Pulmonary artery endothelial cell (primary cell): ENCODE measurements at places on chromosomes 6 and 20.

DNA sequence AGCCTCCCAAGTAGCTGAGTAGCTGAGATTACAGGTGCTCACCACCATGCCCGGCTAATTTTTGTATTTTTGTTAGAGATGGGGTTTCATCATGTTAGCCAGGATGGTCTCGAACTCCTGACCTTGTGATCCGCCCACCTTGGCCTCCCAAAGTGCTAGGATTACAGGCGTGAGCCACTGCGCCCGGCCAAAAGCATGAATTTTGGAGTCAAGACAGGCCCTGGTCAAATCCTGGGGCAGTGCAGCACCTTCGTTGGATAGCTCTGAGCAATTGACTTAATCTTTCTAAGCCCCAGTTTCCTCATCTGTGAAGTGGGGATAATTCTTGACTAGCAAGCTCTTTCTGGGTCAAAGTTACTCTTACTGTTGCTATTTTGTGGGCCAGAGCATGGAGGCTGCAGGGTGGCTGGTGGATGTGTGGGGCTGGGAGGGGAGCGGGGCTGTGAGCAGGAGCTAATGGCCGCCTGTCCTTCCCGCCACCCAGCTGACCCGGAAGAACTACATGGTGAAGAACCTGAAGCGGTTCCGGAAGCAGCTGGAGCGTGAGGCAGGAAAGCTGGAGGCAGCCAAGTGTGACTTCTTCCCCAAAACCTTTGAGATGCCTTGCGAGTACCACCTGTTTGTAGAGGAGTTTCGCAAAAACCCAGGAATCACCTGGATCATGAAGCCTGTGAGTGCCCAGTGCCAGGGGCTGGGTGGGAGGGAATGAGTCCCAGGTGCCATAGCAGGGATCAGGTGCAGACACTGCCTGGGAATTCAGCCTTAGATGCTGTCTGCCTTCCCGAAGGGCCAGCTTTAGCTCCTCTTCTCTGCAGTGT is 39.0 kb downstream of the TTLL9 start:
- no peak for DNase-seq

DNA sequence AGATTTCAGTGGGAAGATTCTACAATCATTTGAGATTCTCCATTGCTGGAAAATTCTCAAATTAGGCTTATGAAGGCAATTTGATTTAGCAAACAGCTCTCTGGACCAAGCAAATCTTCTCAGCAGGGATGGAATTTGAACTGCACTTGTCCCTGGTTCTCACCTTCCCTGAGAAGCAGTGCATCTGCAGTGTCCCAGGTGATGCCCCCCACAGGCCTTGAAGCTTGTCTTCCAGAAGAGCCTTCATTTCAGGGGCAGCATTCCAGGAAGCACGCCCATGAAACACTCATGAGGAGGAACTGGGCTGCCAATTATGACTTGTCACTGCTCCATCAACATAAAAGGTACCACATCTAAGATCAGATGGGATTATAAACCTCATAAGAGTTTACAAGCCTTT is 82.8 kb upstream of the HDAC2 start:
- no peak for DNase-seq

DNA sequence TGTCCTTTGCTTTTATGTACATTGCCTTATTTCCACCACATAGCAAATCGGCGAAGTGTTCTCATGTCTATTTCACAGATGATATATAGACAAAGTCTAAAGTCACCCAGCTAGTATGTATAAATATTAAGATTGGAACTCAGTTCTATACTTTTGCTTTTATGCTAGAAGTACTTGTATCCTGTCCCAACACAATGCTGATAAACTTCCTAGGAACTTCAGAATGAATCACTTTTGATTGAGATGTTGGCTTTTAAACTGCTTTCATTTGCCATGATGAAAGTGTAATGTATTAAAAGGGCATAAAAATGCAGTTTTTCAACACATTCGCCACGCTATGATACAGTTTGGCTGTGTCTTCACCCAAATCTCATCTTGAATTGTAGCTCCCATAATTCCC is 50.8 kb downstream of the GCLC start:
- DNase-seq = no peak

DNA sequence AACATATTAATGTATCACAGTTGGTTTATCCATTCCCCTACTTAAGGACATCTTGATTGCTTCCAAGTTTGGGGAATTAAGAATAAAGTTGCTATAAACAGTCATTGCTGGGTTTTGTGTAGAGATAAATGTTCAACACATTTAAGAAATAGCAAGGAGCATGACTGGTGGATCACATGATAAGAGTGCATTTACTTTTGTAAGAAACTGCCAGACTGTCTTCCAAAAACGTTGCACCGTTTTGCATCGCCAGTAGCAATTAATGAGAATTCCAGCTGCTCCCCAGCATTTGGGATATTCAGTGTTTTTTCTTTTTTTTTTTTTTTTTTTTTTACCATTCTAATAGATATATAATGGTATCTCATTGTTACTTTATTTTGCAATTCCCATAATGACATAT is 695.7 kb upstream of the GJE1 start:
- no peak for DNase-seq

DNA sequence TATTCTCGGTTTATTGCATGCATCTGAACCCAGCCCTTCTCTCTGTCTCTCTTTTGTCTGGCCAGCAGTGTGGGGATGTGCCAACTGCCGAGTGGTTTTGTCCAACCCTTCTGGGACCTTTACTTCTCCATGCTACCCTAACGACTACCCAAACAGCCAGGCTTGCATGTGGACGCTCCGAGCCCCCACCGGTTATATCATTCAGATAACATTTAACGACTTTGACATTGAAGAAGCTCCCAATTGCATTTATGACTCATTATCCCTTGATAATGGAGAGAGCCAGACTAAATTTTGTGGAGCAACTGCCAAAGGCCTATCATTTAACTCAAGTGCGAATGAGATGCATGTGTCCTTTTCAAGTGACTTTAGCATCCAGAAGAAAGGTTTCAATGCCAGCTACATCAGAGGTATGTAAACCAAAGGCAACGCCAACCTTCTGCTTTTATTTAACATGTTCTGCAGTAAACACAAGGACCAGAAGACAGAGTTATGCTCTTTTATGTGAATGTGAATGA is 65.8 kb downstream of the ADGRG6 start:
- DNase-seq = no peak

- no peak for DNase-seq
Measured at GRCh38 chr20:64040231-64041039, 4.5 kb downstream of the C20orf204 start.

DNA sequence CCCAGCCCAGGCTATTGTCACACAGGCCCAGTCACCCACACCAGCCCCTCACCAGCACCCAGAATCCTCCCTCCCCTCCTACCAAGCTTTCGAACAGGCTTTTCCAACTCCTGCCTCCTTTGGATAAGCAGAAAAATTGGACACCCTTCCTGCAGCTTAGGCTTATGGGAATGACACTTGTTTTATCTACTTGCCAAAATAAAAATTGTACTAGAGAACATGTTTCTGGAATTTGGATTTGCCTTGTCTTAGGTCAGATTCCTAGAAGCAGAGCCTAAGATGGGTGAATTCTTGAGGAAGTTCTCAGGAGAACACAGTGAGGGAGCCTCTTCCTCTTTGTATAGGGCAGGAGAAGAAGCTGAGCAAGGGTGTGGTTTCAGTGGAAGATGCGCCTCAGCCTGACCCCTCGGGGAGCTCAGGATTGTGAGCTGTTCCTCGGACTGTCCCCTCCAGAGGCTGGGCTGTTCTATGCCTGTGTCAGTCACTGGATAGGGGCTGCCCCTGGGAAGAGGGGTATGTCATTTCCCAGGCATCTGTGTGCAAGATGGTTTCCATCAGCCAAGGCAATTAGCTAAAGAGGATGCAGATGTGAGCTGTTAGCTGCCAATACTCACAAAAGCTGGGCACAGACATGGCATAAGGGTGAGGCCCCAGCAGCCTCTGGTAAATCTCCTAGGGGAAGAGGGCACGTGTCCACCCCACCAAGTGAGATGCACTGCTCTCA is 33.9 kb downstream of the ITPR3 start:
- DNase-seq = no peak

DNA sequence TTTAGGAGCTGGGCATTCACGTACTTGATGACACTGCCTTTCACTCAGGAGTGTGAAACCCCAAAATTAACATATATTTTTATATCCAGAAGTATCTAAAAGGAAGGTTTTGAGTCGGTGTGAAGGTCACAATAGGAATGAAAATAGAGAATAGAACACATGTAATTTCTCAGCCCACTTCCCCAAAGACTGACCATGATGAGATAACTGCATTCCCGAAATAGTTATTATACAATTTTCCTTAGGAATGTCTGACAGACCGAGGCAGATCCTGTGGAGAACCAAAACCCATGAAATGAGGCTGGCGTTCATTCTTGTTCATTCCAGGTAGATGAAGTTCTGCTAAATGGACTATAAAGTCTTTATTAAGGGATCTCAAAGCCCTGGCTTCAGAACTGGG is 10.3 kb downstream of the NSFL1C start:
- no peak for DNase-seq

- DNase-seq = no peak
Measured at GRCh38 chr6:41408982-41409381, 73.6 kb downstream of the NCR2 start.

- DNase-seq = no peak
Measured at GRCh38 chr6:45012687-45013086, 315.4 kb upstream of the RUNX2 start.

- no peak for DNase-seq
Measured at GRCh38 chr20:933029-933428, 16.9 kb upstream of the ANGPT4 start.

DNA sequence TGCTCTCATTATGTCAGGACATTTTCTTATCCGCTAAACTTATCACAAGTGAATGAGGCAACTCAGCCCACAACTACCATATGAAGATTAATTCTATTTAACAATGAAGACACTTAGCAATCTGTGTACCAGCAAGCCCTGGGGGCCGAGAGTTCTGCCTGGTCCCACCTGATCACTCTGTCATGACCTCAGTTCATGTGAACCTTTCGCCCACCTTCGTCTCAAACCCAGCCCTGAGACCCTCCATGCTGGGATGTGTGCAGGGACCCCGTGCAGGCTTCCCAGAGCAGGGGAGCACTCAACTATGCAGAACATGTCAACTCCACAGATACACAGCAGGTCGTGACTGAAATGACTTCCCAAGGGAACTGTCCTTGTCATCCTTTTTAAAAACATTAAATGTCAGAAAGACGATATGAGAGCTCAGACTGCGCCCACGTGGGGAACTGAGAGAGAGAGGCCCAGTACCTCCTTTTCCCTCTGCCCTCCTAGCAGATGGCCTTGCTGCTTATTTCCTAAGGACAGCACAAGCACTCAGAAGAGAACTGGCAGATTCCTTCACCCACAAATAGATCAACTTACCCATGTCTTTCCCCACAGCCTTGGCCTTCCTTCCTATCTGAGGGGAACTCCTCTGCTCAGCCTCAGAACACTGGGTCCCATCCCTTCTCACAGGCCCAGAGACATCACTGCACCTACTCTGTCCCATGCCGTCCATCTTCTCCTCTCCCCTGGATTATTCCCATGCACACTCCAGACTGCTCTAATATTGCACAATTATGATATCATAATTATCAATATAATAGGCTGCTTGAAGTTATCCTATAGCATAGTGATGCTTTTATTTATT is 11.5 kb downstream of the ABHD12 start:
- no peak for DNase-seq

DNA sequence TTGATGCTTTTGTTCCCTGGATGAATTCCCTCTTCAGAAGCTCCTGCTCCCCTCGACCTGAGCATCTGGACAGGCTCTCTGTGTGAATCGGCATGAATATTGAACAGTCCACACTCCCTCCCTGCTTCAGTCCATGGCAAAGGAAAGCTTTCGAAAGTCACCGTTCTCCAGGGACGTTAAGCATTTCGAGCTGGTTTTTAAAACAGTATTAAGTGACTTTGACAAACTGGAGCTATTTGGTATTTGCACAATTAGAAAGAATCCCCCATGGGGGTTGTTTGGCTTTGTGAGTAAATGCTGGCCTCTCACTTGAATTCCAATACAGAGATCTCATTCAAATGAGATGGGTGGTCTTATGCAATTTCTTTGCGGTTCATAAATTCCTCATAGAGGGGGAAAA is 85.3 kb upstream of the TIAM2 start:
- DNase-seq = no peak

DNA sequence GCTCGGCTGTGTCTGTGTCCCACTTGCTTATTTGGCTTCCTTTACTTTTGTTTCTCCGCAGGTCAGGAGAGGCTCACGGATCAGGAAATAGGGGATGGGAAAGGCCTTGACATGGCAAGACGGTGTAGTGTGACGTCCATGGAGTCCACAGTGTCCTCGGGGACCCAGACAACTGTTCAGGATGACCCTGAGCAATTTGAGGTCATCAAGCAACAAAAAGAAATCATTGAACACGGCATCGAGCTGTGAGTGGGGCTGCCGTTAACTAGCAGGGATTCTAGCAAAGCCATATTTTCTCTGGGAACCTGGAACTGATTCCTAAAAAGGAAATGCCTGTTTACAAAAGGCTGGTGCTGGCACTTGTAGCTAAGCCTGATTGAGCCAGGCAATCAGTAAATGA is 54.4 kb downstream of the ARFGEF2 start:
- DNase-seq = no peak

DNA sequence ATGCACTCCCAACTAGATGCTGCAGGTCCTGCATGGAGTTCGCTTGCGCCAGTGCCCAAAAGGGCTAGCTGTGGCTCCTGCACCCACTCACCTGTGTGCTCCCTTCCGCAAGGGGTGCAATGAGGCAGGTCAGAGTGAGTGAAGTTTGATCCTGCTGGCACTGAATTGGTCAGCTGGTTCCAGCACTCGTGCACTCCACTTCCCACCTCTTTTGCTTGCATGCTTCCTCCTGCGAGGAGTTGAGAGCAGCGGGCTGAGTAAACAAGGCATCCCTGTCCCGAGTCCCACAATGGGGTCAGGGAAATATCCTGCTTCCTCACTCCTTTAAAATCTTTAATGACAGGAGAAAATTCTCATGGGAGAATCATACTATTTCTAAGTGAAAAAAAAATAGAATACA is 86.2 kb downstream of the LCA5 start:
- no peak for DNase-seq

DNA sequence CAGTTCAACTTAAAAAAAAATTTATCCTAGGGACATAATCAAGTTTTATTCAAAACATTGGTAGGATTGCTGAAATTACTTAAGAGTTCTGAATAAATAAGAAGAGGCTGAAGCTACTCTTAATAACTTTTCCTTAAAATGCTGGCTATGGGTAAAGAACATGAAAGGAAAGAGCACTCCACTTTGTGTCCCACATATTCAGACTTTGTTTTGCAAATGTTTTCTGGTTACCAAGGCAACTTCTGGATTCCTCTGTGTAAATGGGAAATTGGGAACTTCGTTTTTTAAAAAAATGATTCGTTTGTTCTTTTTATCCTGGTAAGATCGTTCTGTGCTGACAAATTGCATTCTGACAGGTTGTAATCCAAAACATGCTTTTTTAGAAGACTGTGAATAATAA is 115.0 kb downstream of the KIF6 start:
- DNase-seq = no peak

DNA sequence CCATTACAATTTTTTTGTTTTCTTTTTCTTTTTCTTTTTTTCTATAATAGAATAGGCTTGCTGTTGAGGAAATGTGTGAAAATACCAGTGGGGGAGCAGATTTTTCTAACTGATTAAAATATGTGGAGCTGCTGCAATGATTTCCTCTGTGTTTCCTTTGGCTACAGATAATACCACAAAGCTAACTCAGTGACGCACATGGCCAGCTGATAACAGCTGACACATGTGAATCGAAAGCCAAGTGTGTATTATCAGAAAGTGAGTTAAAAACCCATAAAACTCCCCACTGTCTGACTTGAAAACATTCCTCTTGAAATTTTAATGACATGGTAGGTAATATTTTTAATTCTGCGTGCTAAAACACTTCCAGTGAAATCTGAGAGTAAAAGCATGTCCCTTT is 70.8 kb upstream of the AHI1 start:
- peak; percentile 68 for DNase-seq

- peak; percentile 56 for DNase-seq
Measured at GRCh38 chr6:125102891-125103290, 50.7 kb upstream of the TPD52L1 start.
